Urinary bladder (tissue), 4 donors: ENCODE measurements at places on chromosomes 11 and 22. TPM values are rescaled to one million over a fixed set of nuclear protein-coding genes. Genes with fewer than 3 reads are reported as not detected.

DNA sequence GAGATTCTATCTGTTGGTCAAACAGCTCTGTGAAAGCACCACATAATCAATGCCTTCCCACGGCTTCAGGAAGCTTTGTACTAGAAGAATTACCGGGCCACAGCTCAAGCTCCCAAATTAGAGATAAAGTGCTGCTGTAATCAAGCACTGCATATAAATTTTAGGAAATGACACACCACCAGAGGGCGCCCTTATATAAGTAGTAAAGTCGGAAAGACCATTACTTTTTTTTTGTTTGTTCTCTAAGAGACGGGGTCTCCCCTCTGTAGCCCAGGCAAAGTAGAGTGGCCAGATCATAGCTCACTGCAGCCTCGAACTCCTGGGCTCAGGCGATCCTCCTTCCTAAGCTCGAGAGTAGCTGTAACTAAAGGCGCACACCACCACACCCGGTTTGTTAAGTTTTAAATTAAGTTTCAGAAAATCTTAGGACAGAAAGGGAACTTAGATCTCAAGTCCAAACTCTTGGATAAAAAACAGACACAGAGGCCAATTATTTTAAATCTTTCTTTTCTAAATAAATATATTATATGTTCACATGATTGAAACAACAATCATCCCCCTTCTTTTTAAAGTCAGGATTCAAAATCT is 32.6 kb downstream of the PRCP start:
- peak; percentile 58 for DNase-seq

DNA sequence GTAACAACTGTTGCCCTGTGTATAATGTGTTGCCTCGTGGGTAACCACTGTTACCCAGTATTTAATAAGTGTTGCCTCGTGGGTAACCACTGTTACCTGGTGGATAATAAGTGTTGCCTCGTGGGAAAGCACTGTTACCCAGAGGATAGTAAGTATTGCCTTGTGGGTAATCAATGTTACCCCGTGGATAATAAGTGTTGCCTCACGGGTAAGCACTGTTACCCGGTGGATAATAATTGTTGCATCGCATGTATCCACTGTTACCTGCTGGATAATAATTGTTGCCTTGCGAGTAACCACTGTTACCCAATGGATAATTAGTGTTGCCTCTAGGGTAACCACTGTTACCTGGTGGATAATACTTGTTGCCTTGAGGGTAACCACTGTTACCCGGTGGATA is 17.1 kb upstream of the NXPE4 start:
- DNase-seq = no peak

The FAM227A gene
- total RNA-seq = 4.9 TPM

The GVQW3 gene
- total RNA-seq = 6.1 TPM

The CRELD2 gene
- total RNA-seq = 19.3 TPM

GRCh38 chr11:40722179-40722795 is 737.2 kb downstream of the LRRC4C start:
- no peak for DNase-seq

GRCh38 chr11:78370406-78371172 is 47.0 kb downstream of the GAB2 start:
- DNase-seq = no peak

The ZNF280B gene
- total RNA-seq = 1.9 TPM
